AML-193 (cell line): ENCODE measurements at places on chromosomes 1 and 21.

DNA sequence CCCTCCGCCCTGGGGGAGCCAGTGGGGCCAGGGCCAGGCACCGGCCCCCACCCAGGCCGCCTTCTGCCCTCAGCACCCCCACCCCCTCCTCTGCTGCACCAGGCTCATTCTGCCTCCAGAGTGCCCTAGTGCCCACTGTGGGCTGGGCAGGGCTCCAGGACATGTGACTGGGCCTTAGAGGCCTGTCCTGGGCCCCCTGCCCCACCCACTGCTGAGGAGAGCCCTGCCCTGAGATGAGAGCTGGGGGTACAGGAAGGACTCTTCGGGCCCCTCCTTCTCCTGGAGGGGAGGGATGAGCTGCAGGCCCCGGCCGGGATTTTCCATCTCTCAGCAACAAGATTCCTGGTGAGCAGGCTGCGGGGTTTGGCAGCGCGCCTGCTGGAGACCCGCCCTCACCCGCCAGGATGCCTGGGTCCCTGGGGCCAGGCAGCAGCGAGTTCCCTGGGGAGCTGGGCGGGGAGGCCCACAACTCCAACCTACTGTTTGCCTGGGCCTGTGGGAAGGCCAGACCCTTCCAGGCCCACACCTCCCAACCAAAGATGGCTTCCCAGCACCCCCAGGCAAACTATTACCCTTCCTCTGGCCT lies 14.0 kb downstream of the AHDC1 start:
- no peak for DNase-seq

DNA sequence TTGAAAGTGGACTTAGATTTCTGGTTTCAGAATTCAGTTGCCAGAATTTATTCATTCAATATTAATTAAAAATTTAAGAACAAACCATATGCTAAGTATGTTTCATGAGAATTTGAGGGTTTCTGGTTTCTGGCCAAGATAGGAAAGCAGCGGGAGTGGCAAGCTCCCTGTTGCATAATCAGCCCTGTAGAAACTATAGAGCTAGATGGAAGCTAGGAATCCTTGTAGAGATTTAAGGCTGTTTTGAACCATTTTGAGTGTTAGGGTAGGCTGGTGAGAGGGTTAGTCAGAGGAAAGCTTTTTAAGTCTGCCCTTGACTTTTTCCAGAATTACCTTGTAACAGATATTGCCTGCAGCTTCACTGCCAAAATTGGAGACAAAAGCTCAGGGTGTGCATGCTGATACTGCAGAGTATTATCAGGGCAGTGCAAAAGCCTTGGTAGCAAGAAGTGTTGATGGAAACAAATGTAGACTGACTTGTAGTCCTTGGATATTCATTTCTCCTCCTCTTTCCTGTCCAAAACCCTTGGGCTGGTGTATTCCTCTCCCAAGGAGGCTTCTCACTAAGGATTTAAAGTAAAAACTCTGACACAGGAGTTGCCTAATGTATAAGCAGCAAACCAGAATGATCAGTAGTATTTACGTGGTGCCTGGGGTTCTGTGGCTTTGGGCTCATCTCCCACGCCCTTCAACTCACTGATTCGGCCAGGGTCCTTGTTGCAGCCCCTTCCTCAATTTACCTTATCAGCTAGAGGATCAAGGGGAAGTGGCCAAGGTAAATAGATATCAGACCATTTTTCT lies 12.6 kb upstream of the GIPC2 start:
- no peak for DNase-seq

- no peak for DNase-seq
These were observed 7.8 kb upstream of the ZYG11A start for GRCh38 chr1:52834798-52835197.

- DNase-seq: peak; percentile 42
These were observed 2.2 kb downstream of the ACAP3 start for GRCh38 chr1:1305300-1306069.

GRCh38 chr21:39453571-39454179 lies 1.9 kb downstream of the SH3BGR start:
- no peak for DNase-seq

- DNase-seq: no peak
These were observed 19.9 kb downstream of the AGPAT3 start for GRCh38 chr21:43884861-43885417.

DNA sequence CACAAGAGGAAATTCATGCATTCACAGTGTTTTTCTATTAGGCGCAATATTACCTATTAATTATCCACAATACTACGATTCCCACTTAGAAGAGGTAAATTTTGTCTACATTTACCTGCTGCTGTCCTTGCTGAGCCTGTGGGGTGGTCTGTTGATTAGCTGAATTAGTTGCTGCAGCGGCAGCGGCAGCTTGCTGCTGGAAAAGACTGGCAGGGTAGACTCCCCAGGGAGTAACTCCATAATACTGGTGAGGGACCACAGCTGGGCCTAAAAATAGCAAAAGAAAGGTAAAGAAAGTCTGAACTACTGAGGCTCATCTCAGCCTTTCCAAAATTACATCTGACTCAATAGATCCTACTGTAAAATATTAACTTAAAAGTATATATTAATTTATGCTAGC lies 66.0 kb upstream of the SDC3 start:
- DNase-seq: no peak

- DNase-seq: no peak
These were observed 28.4 kb downstream of the STX6 start for GRCh38 chr1:180994262-180994661.

GRCh38 chr1:182786223-182786994 lies 3.2 kb upstream of the NPL start:
- peak; percentile 62 for DNase-seq

DNA sequence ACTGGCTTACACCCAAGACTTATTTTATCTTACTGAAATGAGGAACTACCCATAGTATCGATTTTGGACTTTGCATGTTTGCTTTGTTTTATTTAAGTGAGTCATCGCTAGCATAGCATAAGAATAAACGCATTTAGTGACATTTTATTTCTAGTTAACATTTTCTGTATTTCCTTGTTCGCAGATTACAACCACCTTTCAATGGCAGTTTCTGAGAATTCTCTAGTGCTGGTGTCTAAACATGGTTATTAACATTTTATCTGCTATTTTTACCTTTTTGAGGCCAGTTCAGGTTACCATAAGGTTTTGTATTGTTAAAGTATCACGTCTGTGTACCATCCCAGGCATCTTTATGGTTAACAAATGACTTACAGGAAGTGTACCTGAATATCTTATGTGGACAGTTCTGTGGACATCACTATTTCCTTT lies 24.5 kb downstream of the EEIG2 start:
- DNase-seq: no peak

DNA sequence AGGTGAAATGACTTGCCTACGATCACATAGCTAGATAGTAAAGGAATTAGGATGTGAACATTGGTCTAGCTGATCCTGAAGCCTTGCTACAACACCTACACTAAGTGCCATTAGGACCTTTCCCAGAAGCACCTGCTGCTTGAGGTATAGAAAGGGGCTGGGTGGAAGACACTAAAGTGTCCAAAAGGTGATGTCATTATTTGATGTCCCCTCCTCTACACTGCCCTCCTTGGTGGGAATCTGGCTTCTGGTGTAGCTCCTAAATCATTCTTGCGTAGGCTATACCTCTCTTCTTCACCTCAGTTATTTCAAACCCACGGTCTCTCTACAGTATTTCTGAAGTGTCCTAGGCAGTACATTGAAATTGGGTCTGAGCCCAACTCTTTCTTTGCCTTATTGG lies 132.5 kb upstream of the FGGY start:
- no peak for DNase-seq

GRCh38 chr1:29756901-29757725 lies 520.8 kb downstream of the PTPRU start:
- no peak for DNase-seq

DNA sequence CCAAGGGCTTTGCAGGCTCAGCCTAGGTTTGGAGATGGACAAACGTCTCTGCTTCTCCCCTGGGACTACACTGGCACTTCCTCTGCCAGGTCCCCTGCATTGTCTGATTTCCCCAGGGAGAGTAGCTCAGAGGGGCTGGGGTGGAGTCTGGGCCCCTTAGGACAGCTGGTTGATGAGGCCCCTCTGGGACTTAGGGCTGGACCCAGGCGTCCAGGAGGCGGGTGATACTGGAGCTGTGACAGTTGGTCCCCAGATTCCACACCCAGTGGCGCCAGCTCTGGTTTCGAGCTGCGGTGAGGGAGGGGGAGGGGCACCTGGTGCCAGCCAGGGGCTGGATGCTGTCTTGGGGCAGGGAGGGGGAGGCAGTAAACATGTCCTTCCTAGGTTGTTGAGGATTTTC lies 7.4 kb upstream of the MEX3A start:
- no peak for DNase-seq

- DNase-seq: no peak
These were observed at the start of gene DNALI1 for GRCh38 chr1:37556712-37557196. DNALI1 (plus strand) TSS chr1:37556940; CDS start chr1:37556995, 55 bp downstream.

- peak; percentile 37 for DNase-seq
These were observed 354.0 kb upstream of the DUSP10 start for GRCh38 chr1:222095606-222096475.

- DNase-seq: peak; percentile 50
These were observed 7.3 kb downstream of the EDEM3 start for GRCh38 chr1:184747089-184747955.

DNA sequence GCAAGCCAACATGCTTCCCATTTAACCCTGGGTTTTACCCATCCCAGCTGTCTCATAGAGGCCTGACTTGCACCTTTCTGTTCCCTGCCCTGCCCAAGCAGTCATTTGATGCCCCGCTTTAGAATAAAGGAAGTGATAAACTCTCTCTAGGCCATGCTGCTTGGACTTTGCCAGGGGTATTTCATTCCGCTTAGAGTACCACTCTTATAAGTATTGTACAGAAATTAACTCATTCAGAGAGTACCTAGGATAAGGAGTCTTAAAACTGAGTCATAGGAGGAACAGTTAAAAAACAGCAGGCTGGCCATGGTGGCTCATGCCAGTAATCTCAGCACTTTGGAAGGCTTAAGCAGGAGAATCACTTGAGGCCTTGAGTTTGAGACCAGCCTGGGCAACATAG lies 21.0 kb upstream of the LYST start:
- no peak for DNase-seq

GRCh38 chr1:211118407-211119102 lies 15.4 kb downstream of the KCNH1 start:
- DNase-seq: no peak

DNA sequence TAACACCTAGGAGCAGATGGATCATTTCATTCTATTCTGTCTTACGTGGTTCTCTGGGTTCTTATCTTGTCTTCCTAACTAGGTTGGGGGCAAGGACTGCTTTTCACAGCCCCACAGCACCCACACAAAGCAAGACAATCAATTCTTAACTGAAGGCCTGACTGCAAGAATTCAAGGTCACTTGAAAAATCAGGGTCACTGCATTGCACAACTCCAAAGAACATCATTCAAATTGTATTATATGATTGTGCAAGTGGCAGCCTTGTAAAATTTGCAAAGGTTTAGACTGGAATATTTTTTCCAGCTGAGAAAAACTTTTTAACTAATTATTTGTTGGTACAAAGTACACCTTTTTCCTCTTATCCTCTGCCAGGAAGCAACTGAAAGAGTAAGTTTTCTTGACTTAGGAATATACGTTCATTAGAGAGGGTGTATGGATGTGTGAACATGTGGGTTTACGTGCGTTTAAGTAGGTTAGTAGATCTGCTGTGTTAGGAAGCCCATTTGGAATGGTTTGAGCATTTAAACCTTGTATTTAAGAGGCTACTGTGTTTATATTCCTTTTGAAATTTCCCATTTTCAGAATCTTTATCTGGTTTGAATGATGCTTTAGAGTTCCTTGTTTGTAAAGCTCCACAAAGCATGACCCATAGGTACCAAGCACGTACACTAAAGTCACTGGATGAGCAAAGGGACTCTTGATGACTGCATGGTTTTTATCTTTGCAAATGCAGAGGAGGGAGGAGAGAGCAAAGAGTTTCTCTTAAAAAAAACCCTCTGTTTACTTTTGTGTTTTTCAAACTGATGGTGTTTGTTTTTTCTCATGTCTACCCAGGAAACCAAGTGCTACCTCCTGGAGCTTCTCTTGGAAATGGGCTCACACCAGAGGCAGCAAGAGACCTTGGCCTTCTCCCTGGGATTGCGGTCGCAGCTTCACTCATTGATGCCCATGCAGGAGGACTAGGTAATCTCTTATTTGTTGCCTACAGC lies 214.9 kb downstream of the FGGY start:
- no peak for DNase-seq

GRCh38 chr1:222732216-222733159 lies 4.5 kb upstream of the FAM177B start:
- no peak for DNase-seq

GRCh38 chr21:26159869-26160268 lies 10.7 kb downstream of the APP start:
- no peak for DNase-seq

- DNase-seq: peak; percentile 87
These were observed 6.9 kb upstream of the GPATCH4 start for GRCh38 chr1:156608036-156608674.

DNA sequence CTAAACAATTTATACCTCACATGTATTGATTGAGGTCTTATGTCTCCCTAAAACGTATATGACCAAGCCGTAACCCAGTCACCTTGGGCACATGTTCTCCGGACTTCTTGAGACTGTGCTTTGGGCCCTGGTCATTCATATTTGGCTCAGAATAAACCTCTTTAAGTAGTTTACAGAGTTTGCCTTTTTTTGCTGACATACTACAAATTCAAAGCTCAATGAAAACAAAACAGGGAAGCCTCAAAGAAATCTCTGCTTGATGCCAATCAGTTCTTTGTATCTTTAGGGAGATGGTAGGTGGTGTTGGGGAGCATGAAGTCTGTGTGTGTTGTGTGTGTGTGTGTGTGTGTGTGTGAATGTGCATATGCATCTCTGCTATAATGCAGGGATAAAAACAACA lies 247.0 kb downstream of the KCNJ6 start:
- no peak for DNase-seq

DNA sequence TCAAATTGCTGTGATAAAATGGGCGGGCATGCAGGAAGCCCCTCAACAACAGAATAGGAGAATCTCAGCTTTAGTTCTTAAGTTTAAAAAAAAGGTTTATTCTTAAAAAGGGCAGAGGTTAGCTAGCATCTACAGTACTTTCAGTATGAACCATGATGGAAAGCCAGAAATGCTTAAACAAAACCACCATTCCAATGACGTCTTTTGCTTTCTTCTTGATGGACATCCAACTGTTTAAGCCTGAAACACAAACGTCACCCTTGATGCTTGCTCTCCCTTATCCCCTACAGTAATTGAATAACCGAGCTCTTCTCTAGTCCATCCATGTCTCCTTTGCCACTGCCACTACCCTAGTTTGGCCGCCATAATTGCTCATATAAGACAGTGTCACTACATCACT lies 25.7 kb downstream of the TAF5L start:
- DNase-seq: no peak

DNA sequence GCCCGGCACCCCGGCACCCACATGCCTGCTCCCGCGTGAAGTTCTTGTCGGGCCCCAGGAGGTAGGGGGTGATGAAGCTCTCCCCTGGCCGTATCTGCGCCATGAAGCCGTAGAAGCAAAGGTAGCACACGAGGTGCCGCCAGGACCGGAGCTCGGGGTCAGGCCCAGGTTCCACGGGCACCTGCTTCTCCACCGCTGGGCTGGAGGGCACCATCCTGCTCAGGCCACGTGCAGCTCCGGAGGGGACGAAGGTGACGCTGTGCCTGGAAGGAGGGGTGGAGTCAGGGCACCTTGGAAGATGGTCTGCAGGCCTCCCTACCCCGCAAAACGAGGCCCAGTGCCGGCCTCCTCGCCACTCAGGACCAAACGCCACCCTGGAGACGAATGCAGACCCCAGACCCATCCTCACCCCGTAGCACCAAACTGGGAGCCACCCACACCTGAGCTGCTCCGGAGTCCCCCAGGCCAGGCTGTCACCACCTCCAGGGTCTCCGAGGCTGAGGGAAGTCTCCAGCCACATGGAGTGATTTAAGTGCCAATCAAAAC lies 4.4 kb downstream of the SLC19A1 start:
- DNase-seq: no peak
